ENCODE measurements at places on chromosomes 12 and 14.

DNA sequence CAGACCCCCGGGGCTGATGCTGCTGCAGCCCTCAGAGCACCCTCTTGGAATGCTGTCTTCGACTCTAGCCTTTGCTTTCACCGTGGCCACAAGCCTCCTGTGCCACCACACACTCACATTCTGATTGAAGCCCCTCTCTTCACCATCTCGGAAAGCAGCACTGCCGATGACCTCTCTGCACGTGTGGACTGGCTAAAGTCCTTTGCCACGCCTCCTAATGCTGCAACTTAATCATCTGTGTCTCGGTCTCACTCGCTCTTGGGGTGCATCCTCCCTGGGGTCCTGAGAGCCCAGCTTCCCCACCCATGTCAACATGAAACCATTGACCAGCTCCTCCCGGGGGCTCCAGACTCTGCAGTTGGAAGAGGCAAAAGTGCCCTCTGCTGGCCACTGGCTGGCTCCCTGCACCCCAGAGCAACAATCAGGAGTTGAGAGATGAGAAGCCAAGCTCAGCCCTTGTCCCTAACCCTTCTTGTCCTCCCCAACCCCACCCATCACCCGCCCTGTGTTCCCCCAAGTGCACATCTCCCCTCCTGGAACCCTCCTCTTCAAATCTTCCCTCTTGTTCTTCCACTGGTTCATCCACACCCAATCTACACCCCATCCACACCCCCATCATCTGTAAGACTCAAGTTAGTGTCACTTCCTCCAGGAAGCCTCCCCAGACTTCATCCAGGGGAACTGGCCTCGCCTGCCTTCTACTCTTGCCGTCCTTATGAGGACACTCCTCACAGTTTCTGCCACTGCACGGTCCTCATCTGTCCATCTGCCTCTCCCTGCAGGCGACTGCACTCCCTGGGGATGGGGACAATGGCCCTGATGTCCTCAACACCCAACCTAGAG is 23.6 kb upstream of the FAM181A start:
- peak; percentile 63 for DNase-seq

GRCh38 chr12:38689704-38690103 is 215.7 kb downstream of the CPNE8 start:
- no peak for DNase-seq

DNA sequence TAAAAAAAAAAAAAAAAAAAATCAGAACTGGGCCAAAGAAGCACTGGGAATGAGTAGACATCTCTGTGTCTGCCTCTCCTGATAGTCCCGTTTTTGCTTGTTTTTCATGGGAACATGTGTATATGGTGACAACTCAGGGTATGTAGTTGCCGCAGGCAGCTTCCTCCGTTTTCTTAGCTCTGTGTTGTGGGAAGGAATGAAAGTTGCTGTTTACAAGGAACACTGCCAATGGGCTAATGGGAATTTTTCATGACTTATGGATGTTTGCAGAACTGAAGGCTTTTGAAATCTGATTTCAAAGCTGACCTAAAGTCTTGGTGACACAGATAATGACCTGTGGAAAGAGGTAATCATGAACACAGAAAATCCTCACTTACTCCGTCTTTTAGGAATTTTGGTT is 146.4 kb upstream of the BTG1 start:
- DNase-seq, result no peak

- peak; percentile 15 for DNase-seq
These were observed 83.0 kb downstream of the SLC25A21 start for GRCh38 chr14:37089410-37089809.

DNA sequence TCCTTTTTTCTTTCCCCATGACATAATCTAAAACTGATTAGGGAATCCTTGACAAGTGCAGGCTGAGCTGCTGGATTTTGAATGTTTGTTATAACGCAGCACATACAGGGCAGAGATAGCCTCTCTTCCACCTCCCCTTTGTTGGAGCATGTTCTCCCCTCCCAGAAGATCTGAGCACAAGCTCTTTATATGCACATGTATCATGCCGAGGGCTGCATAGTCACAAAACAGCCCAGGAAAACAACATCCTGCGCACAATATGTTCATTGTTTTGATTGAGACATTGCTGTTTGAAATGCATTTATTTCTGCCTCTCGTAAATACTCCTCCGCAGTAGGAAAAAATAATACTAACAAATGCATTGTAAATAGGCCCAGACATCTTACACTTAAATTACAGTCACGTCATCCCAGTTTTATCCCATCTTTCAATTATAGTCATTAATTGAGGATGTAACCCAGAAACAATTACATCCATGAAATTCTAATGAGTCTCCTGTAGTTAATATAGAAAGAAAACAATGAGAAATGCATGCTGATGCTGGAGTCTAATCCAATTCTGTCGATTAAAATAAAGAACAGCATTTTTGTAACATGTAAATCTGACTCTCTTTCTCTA is 401.8 kb downstream of the BTG1 start:
- DNase-seq, result no peak

DNA sequence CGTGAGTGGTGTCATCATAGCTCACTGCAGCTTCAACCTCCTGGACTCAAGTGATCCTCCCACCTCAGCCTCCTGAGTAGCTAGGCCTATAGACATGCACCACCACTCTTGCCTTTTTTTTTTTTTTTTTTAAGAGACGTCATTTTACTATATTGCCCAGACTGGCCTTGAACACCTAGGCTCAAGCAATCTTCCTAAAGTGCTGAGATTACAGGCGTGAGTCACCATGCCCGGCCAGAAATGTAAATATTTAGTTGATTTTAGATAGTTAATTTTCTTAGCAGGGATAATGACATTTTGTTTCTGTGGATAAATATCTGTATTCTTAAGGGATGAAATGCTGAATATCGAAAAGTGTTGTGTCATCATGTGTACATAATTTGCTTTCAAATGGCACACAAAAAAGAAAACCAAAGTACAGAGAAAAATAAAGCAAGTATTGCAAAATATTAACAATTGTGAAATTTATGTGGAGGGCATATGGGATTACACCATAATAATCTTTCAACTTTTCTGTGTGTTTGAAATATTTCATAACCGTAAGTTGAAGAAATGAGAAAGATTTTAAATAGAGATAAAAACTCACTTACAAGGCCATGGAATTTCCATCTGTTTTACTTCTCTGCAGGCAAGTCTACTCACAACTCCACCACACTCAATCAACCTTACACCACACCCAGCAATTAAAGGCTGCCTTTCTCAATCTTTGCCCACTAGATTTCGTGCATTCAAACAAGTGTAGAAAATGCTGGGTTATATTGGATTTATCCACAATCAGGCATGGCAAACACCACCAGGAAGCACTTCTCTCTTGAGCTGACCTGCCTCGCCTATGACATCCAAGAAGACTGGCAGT is 93.7 kb downstream of the SPTSSA start:
- DNase-seq, result no peak

- DNase-seq, result no peak
These were observed 218.8 kb upstream of the RGS6 start for GRCh38 chr14:71713451-71713850.

- DNase-seq, result no peak
These were observed 11.1 kb downstream of the TXNRD1 start for GRCh38 chr12:104226672-104227071.

DNA sequence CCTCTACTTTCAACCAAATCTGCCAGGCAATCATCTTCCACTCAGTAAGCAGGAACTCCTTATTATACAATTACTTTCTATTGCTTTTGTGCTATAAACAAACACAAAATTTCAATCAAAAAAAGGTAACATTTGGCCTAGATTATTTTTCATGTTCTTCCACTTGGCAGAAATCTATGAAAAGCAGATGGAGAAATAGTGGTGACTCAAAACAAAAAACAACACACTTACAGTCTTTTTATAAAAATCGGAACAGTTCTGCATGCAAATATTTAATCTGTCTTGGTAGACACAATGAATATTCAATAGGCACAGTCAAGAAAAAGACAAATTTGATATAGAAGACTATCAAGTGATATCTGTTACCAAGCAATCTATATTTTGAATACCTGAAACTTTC is 376.8 kb downstream of the RPS29 start:
- no peak for DNase-seq

- DNase-seq, result no peak
These were observed 12.9 kb upstream of the EPYC start for GRCh38 chr12:91017511-91018263.

GRCh38 chr12:30996255-30996654 is 69.7 kb downstream of the TSPAN11 start:
- peak; percentile 34 for DNase-seq

DNA sequence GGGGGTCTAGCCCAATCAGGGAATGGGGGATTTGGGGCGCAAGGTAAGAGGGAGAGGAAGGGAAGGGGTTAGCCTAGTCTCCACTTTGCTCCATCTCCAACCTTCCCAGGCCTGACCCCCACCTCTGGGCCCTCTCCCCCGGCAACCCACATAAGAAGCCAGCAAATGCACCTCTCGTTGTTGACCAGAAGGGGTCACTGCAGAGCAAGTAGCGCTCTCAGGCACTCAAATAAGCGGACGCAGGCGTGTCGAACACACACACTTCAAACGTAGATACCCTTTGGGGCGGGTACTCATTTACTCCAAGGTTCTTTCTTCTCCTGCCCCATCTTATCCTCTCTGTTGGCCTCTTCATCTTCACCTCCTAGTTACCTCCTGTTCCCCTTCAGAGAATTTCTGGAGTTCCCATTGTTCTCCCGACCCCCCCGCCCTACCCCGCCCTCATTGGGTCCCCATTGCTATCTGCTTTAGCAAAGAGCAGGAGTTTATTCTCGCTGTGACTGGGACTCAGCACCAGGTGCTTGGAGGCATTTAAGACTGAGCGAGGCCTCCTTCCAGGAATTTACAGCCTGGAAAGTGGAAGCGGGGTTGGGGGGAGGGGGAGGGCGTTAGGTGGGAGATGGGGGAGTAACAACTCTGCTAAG is 1.5 kb upstream of the SRRM4 start:
- peak; percentile 93 for DNase-seq

All from mesendoderm (in vitro differentiated cells).